ENCODE measurements at places on chromosomes 1 and 21. TPM values are rescaled to one million over a fixed set of nuclear protein-coding genes. Genes with fewer than 3 reads are reported as not detected.

DNA sequence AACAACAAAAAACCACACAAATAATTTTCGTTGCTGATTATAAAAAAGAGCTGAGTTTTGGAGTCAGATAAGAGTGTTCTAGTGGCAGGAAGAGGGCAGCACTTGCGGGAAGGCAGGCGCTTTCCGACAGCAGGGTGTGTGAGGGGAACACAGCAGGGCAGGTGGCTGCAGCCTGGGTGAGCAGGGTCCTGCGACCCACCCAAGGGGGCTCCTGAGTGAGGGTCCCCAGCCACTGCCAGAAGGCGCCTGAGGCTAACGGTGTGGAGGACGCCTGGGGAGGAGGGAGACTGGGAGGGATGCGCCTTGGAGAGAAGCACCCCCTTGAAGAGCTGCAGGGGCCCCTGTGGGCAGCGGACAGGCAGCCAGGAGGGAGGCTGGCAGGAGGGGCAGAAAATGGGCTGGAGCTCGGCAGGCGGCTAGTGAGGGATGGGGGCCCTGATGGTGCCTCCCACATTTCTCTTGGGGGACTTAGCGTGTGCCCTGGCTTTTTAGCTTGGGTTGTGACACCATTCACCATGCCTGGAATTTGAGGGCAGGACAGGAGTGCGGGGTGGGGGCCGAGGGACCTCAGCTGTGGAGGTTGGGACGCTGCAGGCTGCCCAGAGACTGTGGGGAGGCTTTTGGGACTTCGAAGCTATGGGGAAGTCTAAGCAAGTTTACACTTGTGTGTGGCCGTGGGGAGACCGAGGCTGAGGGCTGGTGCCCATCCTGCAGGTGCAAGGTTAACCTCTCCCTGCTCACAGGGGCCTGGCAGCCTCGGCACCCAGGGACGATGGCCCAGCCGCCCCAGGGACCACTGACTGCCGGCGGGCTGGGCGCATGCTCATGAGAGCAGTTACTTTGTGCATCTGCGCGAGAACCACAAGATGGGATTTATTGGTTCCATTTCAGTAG lies 111.4 kb downstream of the SIK1 start:
- peak; percentile 33 for DNase-seq

The PADI3 gene
- not detected for total RNA-seq

The AMY2A gene
- total RNA-seq = not detected

The SLC25A34 gene
- 0.93 TPM for total RNA-seq

- DNase-seq = no peak
Measured at GRCh38 chr21:34358866-34359265, 4.9 kb upstream of the KCNE2 start.

DNA sequence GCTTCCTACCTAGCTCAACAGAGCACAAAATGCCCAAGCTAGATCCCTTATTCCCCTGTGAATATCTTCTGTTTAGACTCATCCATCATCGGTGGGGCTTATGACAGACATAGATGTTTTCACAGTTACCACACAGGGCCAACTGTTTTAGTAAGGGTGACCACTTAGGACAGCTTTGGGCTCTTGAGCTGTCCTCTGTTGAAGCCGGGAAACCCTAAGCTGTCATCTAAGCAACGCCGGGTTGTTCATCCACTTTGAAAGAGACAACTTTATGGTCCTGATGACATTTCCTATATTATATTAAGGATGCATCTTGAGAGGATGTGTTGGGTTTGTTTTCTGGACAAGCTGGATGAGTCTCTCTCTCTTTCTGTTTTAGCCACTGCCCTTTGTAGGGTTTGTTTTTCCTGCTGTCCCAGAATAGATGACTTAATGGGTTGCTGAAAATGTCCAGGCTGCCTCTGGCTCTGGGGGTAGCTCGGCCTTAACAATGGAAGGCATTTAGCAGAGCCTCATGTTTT lies 110.5 kb upstream of the UBE2U start:
- no peak for DNase-seq

- no peak for DNase-seq
Measured at GRCh38 chr1:39960431-39960958, 5.5 kb downstream of the MFSD2A start.

The BTG2 gene
- total RNA-seq = 97.8 TPM

The PUM1 gene
- total RNA-seq = 113 TPM

DNA sequence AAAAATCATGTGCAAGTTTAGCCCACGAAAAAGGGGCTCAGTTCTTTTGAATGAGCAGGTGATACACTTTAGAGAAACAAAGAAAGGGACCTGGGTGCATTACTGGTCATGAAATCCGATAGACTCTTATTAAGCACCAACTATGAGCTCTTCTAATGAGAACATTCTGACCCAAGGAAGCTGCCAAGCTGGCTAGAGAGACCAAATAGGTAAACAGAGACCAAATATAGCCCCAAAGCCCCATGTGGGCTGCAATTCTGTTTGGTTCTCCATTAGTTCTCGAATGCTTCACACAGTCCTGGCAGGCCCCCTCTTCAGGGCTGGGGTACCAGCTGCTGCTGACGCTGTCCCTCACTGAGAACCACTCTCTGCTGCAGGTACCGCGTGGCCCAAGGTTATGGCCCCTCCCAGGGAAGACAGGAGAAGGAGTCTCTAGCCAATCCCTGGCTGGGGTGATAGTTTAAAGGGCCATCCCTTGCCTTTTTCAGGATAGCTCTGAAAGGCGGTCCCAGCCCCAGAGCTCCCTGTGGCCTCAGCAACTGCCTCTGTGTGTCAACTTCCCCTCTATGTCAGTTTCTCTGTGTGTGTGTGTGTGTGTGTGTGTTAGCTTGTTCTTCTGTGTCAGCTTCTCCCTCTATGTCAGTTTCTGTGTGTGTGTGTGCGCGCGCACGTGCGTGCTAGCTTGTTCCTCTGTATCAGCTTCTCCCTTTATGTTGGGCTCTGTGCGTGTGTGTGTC lies 7.1 kb upstream of the UBXN10 start:
- no peak for DNase-seq

The CDK11B gene
- 42.2 TPM for total RNA-seq

DNA sequence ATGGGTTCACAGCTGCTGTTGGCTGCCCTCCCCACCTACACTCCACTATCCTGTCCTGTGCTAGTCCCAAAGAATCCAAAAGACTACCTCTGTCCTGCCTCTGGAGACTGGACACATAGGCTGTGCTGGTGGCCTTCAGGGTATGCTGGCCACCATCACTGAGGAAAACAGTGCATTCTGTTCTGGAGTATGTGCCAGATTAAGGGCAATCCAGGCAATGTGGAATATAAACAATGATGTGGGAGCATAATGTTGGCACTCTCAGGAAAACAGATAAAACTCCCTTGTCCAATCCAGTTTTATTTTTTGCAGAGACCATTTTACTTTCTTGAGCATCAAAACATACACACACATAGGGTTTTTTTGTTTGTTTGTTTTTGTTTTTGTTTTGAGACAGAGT lies 94.3 kb downstream of the GLUL start:
- DNase-seq = no peak

The BPNT1 gene
- total RNA-seq = 26.3 TPM

DNA sequence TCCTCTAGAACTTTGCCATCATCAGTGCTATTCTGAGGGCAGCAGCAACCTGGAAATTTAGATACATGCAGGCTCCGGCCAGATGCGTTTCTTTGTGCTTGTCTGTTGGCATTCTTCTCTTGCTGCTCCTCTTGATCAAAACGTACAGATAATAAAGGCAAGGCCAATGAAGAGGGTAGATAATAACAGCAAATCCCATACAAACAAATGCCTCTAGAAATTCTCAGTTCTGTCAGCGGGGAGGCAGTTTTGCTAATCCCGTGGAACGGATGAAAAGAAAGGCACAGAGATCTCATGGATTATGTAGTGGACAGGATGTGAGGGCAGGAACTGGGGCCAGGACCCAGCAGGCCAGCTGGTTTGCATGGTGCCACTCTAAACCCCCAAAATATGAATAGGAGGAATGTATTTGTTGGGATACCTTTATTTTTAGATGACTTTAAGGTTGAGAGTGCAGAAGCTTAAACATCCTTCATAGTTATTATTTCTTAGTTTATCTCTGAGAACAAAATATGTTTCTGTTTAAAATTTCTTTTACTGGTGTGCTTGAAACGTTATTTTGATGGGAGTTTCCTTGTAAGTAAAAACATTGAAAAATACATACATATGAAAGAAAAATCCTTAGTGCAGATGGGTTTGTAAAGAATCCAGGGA lies 1.5 kb downstream of the ITSN1 start:
- DNase-seq = no peak

GRCh38 chr1:83090195-83090594 lies 908.7 kb downstream of the TTLL7 start:
- DNase-seq = no peak

DNA sequence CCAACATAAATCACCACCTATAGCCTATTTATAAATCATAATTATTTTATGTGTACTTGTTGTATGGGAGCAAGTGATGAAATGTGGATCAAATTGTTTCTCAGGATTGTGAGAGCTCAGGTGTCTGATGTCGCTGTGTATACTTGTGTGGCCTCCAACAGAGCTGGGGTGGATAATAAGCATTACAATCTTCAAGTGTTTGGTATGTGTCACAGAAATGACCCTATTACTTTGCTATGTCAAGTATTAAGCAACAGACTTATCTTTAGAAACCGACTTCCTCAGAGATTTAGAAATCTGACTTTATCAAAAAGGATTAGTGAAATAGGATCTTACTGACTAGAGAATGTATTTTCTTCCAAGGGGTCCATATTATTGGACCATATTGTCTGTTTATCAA lies 280.9 kb downstream of the TPR start:
- no peak for DNase-seq

GRCh38 chr1:48718705-48719104 lies 58.0 kb downstream of the BEND5 start:
- DNase-seq = no peak

- no peak for DNase-seq
Measured at GRCh38 chr1:152162792-152163463, 3.9 kb upstream of the RPTN start.

GRCh38 chr1:227315629-227316346 lies 2.5 kb downstream of the CDC42BPA start:
- DNase-seq = no peak
